RPMI7951 (cell line): ENCODE measurements at places on chromosomes 1 and 21. TPM values are rescaled to one million over a fixed set of nuclear protein-coding genes. Genes with fewer than 3 reads are reported as not detected.
A peak's percentile ranks its signal among the peaks of the same experiment; 100 is the strongest.

GRCh38 chr1:1858382-1859086, 32.4 kb downstream of the GNB1 start:
- peak; percentile 71 for DNase-seq

The THEMIS2 gene
- total RNA-seq = 10.1 and 10.7 TPM in 2 replicates

- peak; percentile 56 for DNase-seq
Measured at GRCh38 chr21:26389971-26390641, 183.0 kb downstream of the CYYR1 start.

The SERTAD4 gene
- total RNA-seq = 19.8 TPM in 2 replicates

DNA sequence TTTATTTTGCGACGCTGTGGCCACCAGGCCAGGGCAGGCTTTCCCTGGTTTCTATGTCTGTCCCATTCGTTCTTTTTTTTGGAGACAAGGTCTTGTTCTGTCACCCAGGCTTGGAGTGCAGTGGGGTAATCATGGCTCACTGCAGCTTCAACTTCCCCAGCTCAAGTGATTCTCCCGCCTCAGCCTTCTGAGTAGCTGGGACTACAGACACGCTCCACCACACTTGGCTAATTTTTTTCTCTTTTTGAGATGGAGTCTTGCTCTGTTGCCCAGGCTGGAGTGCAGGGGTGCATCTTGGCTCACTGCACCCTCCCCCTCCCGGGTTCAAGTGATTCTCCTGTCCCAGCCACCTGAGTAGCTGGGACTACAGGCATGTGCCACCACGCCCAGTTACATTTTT, 43.4 kb upstream of the WNT4 start:
- DNase-seq = no peak

GRCh38 chr1:68043443-68044090, 6.9 kb downstream of the DIRAS3 start:
- DNase-seq = no peak

The FBLIM1 gene
- total RNA-seq = 57.3 and 75.5 TPM in 2 replicates

The AADACL4 gene
- total RNA-seq = not detected in 2 replicates

DNA sequence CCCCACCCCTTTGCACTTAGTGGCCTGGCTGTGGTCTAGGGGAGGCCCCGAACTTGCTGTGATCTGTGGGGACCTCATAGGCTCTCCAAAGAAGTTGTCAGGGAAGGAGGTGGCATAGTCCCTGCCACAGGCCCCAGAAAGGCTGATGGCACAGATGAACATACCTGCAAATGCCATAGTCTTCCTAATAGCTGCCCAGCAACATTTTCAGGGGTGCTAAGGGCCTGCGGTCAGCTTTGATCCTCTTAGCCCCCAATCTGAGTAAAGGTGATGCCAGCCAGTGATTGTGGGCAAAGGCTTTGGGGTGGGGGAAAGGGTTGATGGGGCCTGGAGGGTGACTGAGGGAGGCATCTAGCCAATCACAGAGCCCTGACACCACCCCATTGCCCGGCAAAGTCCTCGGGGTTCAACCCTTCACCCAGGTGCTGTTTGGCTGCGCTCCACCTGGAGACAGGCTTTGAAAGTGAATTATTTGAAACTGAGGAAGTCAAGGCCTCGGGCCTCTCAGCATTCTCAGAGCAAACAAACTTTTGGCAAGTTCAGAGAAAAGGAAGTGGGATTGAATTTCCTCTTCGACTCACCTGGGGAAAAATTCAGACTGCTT, 35.8 kb downstream of the PAX7 start:
- DNase-seq = no peak

DNA sequence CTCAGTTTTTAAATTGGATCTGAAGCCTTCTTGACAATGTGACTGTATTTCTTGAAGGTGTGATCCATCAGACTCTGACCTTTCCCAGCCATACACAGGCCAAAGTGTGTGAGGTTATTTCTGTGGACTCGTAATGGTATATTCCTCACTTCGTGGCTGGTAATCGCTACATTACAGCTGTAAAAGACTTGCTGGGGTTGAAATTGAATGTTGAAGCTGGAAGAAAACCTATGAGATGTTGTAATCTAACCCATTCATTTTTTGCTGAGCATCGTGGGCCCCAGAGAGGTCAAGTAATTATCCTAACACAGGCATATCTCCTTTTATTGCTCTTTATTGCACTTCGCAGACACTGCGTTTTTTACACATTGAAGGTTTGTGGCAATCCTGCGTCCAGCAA, 405.6 kb upstream of the ZP4 start:
- no peak for DNase-seq

GRCh38 chr1:101846820-101847219, 149.9 kb downstream of the OLFM3 start:
- no peak for DNase-seq

DNA sequence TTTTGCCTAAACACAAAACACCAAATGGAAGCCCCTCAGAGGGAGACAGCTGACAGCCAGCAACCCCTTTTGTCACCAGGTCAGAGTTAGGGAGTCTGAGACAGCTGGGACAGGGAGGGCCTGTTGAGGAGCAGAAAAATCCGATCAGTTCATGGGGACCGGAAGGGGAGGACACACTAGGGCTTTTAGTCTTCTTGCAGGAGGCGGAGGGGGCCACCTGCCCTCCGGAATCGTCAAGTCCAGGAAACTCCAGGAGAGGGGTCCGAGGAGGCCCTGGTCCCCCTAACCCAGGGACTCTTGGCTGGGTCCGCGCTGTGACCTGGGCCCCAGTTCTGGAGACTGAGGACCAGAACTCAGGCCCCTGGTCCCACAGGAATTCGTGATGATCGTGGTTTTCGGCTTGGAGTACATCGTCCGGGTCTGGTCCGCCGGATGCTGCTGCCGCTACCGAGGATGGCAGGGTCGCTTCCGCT, 34.2 kb downstream of the KCNQ4 start:
- DNase-seq = no peak

- DNase-seq = no peak
Measured at GRCh38 chr1:75613916-75614315, 3.0 kb upstream of the SLC44A5 start.

The GREM2 gene
- total RNA-seq = not detected in 2 replicates

The FAM110D gene
- not detected in 2 replicates for total RNA-seq

The LCE3E gene
- not detected in 2 replicates for total RNA-seq

DNA sequence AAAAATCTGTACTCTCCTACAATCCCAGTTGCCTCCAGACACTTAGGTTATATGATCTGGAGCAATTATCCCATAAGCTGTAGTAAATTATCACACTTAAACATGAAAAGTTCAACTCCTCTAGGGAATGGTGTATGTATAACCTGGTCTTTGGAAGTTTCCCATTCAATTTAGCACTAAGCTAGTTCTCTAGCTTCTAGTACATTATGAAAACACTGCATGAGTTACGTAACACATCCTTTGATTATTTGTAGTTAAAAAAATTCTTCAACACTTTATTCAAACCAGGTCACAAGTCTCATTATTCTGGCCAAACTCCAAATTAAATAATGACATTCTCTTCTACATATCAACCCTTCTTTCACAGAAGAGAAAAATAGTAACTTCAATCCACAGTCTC, 827.0 kb upstream of the ADAMTS5 start:
- DNase-seq = no peak

DNA sequence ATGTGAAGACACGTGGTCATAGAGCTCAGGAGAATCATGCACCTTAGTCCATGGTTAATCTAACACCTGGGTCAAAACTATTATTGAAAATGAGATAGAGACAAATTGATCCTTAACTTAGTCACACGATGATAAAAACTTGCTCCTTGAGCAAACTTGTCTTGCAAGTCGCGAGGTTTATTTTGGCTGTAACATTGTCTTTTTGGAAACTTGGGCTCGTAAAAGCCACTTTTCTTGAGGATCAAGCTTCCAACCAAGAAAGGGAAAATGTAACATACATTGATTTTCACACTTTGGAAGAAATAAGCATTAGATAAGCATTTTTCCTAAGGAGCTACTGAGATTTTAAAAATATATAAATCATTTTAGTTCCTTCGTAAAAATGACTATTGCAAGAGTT, 19.9 kb upstream of the CENPF start:
- no peak for DNase-seq
